ENCODE measurements at places on chromosomes 1 and 21.

DNA sequence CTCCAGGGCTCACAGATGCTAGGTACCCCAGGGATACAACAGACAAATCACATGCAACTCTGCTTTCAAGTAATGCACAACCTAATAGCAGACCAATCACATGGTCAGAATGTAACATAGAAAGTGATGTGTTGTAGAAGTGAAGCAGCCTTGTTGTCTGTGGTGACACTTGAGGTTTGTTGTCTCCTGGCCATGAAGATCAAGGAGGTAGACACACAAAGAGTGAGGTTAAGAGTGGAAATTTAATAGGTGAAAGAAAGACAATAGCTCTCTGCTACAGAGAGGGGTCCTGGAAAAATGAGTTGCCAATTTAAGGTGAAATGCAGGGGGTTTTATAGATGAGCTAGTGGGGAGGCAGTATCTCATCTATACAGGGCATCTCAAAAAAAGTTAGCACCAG lies 2.5 kb upstream of the TMEM9 start:
- DNase-seq = no peak

GRCh38 chr1:220274251-220274855 lies 2.1 kb upstream of the RAB3GAP2 start:
- no peak for DNase-seq

DNA sequence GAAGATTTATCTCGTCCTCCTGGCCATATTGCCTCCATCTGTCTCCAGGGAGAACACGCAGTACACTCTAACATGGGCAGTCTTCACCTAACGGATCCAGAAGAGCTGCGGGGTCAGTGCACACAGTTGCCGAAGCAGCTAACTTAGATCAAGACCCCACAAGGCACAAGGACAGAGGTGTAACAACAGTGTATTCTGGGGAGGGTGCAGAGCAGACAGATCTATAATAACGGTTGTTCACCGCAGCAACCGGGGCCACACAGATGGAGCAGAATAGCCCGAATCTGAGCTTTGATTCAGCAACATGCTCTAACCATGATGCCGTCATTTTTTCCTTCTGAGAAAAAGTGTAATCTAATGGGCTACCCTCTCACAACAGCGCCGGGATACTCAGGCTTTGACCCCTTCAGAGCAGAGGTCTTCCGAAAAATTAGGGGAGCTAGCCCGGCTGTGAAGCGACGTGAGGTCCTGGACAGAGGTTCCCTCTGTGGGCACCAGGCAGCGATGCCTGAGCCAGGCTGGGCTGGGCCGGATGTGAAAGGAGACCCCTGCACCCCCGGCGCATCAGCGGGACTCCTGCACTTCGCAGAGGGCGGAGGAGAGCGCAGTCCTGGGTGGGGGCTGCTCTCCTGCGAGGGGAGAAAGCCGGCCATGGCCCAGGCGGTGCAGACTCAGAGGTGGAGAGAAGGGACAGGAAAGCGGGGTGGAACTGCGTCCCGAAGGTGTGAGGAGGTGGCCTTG lies 57.5 kb downstream of the BCL9 start:
- DNase-seq = peak; percentile 10

DNA sequence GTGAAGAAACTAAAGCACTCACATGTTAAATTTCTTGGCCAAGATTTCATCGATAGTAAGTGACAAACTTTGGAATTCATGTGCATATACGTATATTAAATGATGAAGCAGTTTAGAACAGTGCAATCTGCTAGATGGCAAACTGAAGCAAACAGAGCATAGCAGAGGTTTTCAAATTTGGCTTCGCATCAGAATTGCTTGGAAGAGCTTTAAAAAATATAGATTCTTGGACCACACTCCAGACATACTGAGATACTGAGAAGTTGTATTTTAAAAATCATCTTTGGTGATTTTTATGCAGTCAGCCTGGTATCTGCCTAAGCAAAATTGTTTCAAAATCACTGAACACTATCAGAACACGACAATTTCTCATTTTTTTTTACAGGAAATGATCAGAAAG lies 709.2 kb downstream of the PLA2G4A start:
- DNase-seq = no peak

DNA sequence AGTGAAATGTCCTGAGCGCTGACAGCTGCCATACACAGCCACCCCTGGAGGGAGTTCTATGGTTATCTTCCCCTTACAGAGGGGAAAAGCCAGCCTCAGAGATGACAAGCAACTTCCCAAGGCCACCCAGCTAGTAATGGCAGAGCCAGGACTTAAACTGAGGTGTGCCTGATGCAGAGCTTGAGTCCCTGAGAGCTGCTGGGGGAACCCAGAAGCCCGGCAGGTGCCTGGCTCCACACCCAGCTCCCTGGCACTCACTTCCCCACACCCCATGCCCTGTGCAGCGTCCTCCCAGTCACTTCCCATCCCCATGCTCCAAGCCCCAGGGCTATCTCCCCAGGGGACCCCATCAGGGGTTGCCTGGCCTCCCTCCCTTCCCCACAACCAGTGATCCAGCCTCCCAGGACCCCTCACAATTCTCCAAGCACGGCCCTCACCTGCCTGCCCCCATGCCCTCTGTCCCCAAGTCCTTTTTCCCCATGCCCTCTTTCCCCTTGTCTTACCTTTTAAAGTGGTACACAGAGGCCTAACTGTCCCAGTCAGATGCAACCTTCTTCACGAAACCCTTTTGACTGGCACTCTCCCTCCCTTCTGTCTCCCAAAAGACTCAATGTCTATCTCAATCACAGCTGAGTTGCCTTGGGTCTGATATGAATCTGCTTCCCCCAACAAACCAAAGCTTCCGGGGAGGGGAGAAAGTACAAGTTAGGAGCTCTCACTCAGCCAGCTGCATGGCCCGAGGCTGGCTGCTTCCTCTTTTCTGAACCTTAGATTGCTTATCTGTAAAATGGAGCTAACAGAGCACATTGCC lies 39.8 kb upstream of the LRP8 start:
- DNase-seq = peak; percentile 63

GRCh38 chr1:29332204-29332603 lies 95.9 kb downstream of the PTPRU start:
- no peak for DNase-seq

DNA sequence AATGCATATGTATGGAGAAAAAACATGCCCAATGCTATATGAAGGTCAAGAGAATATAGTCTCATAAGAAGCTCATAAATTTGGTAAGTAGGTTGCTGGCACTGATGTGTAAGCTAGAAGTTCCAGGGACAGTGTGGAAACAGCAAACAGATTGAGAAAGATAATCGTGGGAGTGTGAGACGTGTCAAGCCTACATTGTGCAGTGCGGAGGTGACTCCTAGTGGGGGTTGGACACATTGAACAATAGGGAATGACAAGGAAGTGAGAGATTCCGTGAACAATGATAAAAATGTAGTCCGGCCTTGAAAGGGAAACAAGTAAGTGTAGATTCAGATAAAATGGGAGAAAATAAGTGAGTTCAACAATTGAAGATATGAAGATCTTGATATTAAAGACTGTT lies 788.4 kb upstream of the PRMT6 start:
- no peak for DNase-seq

DNA sequence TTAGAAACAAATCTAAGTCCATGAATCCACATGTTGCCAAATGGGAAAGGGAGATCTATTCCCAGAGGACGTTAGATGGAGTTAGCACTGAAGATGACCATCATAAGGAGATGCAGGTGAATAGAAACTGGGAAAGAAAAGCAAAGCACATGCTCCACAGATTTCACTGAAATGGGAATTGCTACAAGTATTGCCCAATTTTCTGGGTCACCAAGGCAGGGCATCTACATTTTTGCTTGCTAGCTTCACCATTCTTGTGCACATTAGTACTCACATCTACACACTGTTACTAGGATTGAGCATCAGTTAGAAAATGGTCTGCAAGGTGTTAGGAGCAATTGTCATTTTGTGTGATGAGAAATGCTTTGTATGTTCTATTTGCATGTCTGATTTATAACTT lies 99.1 kb downstream of the JAK1 start:
- DNase-seq = no peak

DNA sequence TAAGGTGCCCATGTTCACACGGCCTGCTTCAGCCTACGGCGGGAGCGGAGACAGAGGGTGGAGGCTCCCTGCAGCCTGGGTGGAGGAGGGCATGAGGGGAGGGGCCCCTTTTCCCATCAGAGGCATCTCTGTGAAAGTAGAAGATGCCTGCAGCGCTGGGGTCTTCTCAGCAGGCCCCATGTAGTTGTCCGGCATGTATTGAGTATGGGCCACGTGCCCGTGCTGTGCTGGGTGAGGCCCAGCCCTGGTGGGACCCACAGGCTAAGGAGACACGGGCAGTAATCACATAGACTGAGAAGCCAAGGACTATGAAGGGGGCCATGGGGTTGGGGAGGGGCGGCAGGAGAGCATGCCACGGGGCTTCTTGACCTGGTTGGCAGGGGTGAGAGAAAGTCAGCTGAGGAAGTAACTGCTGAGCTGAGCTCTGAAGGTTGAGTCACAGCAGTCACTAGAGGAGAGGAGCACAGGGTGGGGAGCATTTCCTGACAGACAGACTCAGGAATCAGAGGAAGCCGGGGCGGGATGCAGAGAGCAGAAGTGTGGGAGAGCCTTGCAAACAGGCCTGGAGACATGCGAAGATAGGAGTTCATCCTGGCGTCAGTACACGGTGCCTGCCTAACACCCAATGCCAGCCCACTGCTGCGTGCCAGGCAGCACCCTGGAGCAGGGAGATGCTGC lies 21.6 kb downstream of the PSEN2 start:
- no peak for DNase-seq

DNA sequence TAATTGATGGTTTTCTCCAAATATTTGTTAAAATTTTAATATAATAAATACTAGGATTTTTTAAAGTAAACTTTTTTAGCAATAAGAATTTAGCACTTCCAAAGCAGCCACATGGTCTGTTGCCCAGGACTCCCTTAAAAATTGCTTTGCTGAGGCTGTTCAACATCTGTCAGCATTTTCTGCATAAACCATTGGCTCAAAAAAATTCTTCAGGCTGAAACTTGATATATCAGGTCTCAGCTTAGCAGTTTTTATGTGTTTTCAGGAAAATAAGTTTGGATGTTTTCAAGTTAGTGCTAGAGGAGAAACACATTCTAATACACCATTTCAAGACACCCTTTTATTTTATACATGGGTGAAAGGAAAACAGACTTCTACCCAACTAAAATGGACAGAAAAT lies 69.1 kb upstream of the C1orf105 start:
- DNase-seq = no peak

- no peak for DNase-seq
Observed at GRCh38 chr1:107867422-107867821, 97.6 kb downstream of the VAV3 start.

GRCh38 chr21:44932408-44933181 lies 7.2 kb upstream of the SLX9 start:
- DNase-seq = peak; percentile 71

- no peak for DNase-seq
Observed at GRCh38 chr1:42037586-42037985, 115.6 kb upstream of the GUCA2B start.

GRCh38 chr1:234660536-234661316 lies 50.7 kb upstream of the IRF2BP2 start:
- no peak for DNase-seq

DNA sequence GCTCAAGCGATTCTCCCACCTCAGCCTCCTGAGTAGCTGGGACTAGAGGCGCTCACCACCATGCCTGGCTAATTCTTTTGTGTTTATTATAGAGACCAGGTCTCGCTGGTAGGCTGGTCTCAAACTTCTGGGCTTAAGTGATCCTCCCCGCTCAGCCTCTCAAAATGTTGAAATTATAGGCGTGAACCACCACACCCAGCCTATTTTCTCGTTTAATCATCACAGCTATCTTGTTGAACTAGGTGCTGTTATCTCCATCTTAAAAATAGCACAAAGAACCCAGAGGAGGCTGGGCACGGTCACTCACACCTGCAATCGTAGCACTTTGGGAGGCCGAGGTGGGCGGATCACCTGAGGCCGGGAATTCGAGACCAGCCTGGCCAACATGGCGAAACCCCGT lies 28.1 kb downstream of the COL16A1 start:
- DNase-seq = no peak

DNA sequence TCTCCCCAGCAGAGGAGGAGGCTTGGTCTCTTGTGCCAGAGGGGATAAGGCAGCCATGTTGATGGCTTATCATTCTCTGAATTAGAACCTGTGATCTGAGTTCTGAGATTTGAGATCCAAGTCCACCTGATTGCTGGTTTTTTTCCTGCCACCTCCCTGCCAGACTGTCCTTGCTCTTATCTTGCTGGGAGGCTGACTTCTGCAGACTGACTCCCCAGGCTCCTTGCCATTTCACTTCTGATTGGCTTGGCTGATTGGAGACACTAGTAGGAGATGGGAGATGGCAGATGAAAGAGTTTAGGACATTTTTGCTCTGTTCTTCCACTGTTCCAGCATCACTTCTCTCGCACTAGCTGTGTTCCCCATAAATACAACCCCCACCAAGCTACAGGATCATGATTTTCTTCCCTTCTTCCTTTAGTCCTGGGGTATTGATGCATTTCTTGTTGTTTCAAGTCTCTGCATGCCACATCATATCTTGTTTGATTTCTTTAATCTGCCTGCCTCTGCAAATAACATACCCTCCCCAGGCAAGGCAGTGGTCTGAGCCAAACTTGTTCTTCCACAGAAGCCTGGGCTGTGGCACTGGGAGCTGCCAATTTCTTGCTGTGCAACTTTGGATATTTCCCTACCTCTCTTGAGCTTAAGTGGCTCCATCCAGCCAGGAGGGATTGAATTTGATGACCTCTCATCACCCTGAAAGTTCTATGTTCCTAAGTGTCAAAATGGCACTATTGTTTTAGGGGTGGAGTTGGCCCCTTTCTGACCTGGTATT lies 963 bp upstream of the CYP4B1 start:
- DNase-seq = no peak

All from CD4-positive, alpha-beta T cell treated with Interleukin-6 at 100 ng/mL for 8 hours (primary cell).